ENCODE measurements at places on chromosomes 3 and 15.

- no peak for DNase-seq
Measured at GRCh38 chr3:42734263-42734860, 31.8 kb upstream of the HHATL start.

GRCh38 chr3:140748171-140748570 is 70.3 kb downstream of the TRIM42 start:
- DNase-seq: no peak

DNA sequence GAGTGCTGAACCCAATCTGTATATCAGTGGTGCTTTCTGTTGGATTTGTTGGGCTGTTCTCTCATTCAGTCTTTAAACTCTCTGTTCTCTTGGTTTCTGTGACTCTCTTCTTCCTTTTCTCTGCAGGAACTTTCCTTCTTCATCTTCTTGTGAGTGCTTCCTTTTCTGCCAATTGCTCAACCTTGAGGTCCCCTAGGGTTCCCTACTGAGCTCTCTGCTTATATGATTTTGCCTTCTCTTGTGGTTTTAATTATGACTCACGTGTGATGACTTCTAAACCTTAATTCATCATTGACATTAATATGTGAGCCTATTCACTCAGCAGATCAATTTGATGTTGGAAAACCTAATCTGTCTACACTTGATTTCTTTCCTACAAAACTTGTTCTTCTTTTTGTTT is 39.4 kb downstream of the MOBP start:
- no peak for DNase-seq

GRCh38 chr15:60614028-60614427 is 135.1 kb upstream of the ICE2 start:
- no peak for DNase-seq

GRCh38 chr3:151307131-151307530 is 9.5 kb downstream of the GPR87 start:
- no peak for DNase-seq

DNA sequence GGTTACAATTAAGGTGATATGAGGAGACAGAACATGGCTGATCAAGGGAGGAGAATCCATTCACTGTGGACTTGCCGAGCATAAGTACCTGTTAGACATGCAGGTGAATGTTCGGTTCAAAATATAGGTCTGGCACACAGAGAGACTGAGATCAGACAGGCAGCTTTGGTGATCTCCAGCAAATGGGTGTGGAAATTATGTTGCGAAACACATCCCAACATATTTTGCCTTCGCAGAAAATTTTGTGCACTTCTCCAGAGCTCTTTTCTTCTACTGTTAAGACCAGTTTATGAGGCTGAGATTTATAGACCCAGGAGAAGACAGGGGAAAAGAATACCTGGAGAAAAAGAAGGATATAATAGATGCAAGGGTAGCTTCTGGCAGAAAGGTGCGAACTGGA is 183.2 kb downstream of the NEK10 start:
- no peak for DNase-seq

DNA sequence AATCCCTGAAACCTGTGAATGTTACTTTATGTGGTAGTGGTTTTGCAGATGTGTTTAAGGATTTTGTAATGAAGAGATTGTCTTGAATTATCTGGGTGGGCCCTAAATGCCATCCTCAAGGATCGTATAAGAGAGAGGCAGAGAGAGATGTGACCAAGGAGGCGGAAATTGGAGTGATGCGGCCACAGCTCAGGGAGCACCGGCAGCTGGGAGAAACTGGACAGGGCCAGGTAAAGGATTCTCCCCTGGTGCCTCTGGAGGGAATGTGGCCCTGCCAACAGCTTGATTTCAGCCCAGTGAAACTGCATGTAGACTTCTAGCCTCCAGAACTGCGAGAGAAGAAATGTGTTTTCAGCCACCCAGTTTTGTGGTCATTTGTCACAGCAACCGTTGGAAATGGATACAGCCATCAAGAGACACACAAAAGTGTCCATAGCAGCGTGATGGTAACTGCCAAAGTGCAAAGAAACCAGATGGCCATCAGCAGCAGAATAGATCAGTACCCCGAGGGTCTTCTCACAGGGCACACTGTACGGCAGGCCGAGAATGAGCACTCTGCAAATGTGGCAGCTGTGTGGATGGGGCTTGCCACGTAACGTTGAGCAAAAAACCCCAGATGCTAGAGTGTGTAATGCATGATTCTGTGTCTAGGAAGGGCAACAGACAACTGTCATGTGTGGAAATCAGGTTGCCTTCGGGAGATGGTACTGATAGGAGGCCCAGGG is 12.2 kb downstream of the APBA2 start:
- DNase-seq: no peak

DNA sequence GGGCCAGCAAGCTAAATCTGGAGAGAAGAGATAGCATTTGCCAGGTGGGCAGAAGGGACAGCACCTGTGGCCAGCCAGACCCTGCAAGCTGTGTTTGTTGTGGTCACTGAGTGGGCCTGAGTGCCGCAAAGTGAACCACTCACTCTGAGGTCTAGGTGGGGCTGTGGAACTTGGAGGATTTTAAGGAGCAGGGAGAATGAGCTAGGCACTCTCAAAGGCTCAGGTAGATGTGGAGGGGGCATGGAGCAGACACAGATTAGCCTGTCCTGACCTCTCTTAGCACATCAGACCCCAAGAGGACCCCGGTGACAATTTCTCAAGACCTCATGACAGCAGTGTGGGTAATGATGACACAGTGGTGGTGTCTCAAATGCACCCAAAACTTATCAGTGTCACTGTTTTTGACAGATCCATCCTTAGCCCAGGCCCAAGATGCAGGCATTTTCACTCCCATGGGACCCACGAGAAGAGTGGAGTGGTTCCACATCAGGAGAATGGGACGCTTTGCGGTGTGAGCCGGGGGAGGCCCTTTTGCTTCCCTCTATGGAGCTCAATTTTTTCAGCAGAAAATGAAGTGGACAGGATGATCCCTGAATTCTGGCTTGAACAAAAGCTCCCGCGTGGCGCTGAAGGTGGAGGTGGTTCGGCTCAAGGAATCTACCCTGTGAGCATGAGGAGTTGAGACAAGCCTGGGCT is 43.8 kb upstream of the TLE3 start:
- no peak for DNase-seq

DNA sequence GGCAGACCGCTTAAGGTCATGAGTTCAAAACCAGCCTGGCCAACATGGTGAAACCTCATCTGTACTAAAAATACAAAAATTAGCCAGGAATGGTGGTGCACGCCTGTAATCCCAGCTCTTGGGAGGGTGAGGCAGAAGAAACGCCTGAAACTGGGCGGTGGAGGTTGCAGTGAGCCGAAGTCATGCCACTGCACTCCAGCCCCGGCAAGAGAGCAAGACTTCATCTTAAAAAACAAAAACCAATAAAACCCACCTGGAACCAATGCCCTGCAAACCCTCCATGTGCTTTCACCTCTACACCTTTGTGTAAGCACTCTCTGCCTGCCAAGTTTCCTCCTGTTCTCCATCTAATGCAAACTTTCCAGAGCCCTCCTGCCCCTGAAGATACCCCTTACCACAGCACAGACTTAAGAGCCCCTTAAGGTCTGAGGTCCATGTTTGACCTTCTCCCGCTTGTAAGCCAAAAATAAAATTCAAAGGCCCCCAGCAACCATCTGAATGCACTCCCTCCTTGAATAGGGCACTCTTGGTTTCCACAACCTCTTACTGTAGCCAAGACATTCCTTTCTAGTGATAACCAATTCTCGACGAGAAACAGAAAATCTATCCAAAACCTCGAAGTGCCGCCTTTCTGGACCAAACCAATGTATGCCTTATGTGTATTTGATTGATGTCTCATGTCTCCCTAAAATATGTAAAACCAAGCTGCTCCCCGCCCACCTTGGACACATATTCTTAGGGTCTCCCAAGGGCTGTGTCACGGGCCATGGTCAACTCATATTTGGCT is 3.0 kb downstream of the RPL32 start:
- no peak for DNase-seq

GRCh38 chr3:98560911-98561310 is 29.1 kb downstream of the GPR15 start:
- no peak for DNase-seq

DNA sequence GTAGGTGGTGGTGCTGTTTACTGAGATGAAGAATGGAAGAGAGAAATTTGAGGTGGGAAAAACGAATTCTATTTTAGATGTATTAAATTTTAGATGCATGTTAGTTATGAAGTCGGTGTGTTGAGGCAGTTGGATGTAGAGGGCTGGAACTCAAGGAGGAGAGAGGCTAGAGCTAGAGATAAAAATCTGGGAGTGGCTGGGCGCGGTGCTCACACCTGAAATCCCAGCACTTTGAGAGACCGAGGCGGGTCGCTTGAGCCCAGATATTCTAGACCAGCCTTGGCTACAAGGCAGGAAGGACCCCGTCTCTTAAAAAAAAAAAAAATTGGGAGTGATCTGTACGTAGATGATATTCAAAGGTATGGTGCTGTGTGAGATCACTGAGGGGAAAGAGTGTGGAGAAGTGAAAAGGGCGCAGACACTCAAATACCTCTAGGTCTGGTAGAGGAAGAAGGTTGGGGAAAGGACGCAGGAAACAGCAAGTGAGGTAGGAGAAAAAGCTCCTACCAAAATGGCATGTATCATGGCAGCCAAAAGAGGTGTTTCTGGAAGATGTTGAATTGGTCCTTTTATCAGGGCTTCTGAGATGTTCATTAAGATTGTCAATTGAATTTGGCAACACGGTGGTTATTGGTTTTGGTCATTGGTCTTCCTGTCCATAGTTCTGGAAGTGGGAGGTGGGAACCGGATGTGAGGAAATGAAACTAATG is 1.8 kb downstream of the YEATS2 start:
- no peak for DNase-seq

GRCh38 chr15:29986946-29987345 is 95.8 kb upstream of the GOLGA8J start:
- DNase-seq: no peak

DNA sequence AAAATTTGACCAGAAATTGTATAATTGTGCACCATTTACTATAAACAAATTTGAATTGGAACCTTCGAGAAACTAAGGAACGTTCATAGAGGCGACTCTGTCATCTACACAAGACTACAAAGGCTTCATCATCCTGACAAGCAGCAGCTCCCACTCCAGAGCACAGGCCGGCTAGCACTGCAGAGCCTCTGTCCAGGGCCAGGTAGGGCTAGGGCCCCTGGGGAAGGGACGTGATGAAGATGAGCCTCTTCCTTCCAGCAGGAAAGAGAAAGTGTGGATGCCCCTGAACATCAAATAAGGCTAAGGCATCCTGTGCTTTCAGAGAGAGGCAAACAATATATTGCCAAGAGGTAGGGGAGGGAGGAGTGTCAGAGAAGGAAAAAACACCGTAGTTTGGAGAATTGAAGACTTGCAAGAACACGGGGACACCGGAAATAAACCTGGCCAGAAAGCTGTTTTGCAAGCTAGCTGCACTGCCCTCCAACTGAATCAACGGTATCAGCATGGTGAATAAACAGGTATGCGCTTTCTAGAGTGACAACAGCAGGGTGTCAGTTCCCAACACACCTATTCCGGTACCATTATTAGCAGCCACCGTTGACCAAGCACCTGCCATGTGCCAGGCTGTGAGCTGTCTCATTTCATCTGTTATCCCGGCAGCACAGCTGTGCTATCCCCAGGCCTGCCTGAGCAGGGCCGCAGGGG is 12.4 kb downstream of the XXYLT1 start:
- DNase-seq: no peak

DNA sequence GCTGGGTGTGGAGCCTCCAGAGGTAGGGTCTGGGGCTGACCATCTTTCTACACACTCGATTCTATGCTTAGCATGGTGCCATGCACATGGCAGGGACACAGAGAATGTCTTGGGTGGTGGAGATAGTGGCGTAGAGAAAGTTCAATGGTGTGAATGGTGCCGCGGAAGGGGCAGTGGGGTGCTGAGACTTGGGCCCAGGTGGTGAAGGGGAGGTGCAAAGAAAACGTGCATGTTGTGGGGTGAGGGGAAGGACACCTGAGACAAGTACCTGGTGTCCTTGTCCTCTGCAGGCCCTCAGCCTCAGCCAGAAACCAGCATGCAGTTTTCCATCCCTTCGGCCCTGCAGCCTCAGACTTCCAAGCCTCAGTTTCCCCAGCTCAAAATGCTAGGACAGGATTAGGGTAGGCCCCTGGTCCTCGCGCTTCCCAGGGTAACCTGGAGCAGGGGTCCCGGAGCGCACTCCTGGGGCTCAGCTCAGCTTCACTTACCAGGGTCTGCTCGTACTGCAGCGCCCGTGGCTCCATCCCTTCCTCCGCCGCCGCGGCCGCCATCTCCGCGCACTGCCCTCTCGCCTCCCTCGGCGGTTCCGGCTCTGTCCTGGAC is 375 bp downstream of the CLCN2 start:
- DNase-seq: no peak

- DNase-seq: no peak
Measured at GRCh38 chr3:133938770-133939462, 43.2 kb upstream of the RAB6B start.

GRCh38 chr3:157488144-157488543 is 15.1 kb downstream of the VEPH1 start:
- no peak for DNase-seq

GRCh38 chr3:151816091-151816604 is 2.2 kb downstream of the AADAC start:
- DNase-seq: no peak

DNA sequence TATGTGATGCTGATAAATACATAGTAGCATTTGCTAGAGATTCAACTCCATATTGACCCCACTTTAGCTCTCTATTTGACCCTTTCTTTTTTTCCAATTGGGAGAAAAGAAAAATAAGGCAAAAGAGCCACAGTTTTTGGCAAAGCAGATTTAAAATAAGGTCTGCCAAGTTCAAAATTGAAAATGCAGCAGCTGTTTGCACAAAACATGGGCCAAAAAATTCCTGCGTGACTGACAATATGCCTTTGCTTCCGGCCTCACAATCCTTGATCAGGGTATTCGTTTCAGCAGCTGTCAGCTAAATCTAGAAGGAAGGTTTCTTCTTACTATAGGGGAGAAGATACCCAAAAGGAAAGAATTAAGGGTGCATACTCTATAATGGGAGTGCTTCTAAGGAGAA is 563.5 kb upstream of the CCDC54 start:
- no peak for DNase-seq

- no peak for DNase-seq
Measured at GRCh38 chr3:120151791-120152190, 57.5 kb upstream of the GSK3B start.

DNA sequence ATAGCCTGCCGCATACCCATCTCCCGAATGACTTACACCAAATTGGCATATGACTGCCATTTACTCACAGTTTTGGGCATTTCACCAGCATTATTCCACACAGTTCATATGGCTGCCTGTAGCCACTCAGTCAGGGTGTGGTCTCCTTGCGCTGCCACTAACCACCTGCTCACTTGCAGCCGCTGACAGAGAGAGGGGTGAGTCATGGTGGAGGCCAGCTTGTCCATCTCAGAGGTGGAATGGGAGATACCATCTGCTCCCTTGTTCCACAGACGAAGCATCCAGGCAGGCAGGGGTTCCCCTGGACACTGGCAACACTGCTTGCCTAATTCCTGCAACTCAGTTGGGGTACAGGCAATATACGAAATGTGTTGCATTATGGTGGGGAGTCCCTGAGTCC is 15.6 kb downstream of the CCRL2 start:
- DNase-seq: no peak

GRCh38 chr3:135020181-135020580 is 225.1 kb downstream of the EPHB1 start:
- no peak for DNase-seq

All from activated CD8-positive, alpha-beta memory T cell treated with anti-CD3 and anti-CD28 coated beads for 4 hours (primary cell).